ENCODE measurements at places on chromosomes 7 and 10. TPM values are rescaled to one million over a fixed set of nuclear protein-coding genes. Genes with fewer than 3 reads are reported as not detected.

ACBD7 gene
- 6.8 TPM for polyA plus RNA-seq

ADARB2 gene
- 1.1 TPM for polyA plus RNA-seq

GRCh38 chr7:116952635-116953371 lies 498 bp upstream of the ST7 start:
- no peak for DNase-seq

GRCh38 chr10:132309879-132310591 lies 2.3 kb upstream of the STK32C start:
- no peak for DNase-seq

- no peak for DNase-seq
These were observed 206.6 kb downstream of the SKAP2 start for GRCh38 chr7:26657686-26658388.

- DNase-seq, result no peak
These were observed 14.4 kb upstream of the GDF10 start for GRCh38 chr10:47285381-47286115.

DNA sequence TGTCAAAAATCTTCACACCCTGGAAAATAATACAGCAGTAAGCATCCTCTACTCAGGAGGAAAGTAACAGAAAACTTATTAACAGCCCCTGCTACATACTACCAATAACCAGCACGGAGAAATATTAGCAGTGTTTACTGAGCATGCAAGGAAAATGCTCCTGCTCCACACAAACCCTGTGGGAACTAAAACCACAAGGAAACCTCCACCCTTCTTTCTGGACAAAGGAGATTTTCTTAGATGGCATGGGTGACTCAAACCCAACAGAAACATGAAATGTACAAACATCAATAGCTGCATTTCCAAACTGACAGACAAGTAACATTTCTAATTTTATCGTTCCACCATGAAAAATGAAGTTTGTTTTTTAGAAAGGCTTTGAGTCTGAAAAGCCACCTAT lies 113.4 kb downstream of the VPS41 start:
- no peak for DNase-seq

DNA sequence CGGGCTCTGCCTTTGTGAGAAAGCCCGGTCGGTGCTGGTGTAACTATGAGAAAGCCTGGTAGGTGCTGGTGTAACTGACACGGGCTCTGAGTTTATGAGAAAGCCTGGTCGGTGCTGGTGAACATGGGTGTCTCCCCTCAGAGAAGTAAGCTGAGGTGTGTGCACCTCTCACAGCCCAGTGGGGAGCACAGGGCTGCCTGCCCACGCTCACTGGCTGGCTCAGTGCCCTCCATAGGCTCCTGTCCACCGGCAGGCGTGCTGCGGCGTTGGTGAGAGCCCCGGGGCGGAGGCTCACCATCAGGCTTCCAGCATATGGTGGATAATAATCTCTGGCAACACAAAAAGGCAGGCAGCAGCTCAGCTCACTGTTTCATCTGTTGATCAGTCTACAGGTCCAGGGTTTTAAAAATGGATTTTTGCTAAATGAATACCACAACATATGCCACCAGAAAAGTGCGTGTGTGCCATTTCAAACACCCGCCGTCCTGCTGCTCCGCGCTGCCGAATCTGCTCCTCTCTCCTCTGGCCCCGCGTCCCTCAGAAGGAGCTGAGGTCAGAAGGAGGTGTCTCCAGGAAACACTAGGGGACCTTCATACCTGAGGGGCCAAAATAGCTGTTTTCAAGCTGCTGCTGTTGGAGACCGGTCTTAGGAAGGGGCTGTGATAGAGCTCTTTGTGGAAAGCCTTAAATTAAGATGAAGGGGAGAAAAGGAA lies 365.7 kb downstream of the DNAJB6 start:
- no peak for DNase-seq
